ENCODE measurements at places on chromosomes 5 and 9.

DNA sequence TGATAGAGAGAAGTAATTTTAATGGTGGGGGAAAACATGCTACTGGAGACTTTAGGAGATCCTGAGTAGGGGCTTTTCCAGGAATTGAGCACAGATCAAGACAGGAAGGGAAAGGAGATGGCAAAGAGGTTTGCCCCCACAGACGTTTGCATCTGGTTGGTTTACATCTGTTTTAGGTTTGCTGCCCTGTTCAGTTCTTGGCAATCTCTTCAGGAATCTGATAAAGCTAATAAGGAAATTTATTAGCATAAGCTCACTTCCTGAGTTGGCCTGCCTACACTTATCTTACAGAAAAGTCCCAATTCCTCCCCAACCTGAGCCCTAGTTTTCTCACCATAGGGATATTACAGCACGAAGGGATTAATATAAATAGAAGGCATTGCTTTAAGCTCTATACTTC lies 3.4 kb upstream of the CFAP95 start:
- DNase-seq = no peak

- no peak for DNase-seq
Measured at GRCh38 chr9:128365525-128365924, 5.6 kb upstream of the URM1 start.

GRCh38 chr5:10301266-10301665 lies 6.4 kb downstream of the CMBL start:
- no peak for DNase-seq

- no peak for DNase-seq
Measured at GRCh38 chr5:168364151-168364661, 72.8 kb downstream of the WWC1 start.

DNA sequence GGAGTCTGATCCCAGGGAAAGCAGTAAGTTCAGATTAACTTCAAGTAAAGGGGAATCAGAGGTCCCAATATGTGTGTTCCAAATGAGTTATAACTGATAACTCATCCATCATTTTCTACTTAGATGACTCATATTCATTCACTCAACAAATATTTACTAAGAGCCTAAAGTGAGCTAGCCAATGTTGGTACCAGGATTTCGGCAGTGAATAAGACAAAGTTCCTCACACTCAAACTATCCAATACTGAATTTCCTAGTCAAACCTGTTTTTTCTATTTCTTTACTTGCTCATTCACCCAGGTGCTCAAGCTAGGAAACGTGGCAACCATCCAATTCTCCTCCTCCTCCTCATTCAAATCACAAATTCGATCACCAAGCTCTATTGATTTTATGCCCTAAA lies 25.8 kb downstream of the FBXW2 start:
- no peak for DNase-seq

DNA sequence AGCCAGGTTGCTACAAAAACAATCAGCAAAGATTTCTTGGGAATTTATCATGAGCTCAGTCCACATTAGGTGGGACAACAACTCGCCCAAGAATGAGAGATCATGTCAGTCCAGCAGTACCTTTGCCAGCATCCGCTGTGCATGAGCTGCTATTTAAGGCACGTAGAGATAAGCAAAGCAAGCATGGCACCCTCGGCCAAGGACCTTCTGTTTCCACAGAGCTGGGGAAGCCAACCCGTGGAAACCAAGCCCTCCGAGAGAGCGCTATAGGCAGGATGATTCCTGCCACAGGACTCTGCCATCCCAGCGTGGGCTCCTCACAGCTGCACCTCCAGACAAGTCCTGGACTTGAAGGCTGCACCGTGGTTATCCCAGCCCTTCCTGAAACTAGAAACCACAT lies 189.5 kb upstream of the PPP1R26 start:
- DNase-seq = no peak

DNA sequence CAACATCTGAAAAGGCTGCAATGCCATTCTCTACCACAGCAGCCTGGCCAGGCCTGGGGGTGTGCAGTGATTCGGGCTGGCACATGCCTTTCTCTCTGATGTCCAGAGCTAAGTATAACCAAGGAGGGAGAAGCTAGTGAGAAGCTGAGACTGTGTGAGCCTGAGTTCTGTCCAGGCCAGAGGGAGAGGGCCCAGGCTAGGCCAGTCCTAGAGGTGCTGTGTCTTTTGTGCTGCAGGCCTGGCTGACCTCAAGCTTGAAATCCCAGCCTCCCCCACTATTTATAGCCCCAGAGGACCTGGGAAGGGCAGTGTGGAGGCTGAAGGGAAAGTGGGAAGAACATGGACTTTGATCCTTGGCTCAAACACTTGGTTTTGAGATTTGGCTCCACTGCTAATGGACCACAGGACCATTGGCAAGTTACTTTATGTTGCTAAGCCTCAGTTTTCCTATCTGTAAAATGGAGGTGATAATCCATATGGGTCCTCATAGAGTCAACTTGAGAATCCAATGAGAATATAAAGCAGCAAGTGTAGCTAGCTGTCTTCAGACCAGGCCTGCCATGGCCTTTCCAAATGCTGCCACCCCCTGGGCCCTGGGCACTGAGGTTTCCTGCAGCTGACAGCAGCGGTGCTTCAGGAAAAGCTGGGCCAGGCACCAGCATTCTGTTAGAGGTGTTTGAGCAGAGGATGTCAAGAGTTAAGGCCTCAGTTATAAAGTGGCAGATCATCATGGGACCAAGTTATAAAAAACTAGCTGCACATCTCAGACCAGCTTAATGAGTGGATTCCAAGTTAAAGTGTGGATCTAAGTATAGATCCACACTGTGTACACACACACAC lies 21.1 kb downstream of the BNIP1 start:
- DNase-seq = no peak

- no peak for DNase-seq
Measured at GRCh38 chr9:114410910-114411309, 23.1 kb upstream of the AKNA start.

- no peak for DNase-seq
Measured at GRCh38 chr5:141881886-141882285, 3.7 kb upstream of the PCDH1 start.

GRCh38 chr5:117318528-117318927 lies 743.9 kb upstream of the SEMA6A start:
- DNase-seq = no peak

DNA sequence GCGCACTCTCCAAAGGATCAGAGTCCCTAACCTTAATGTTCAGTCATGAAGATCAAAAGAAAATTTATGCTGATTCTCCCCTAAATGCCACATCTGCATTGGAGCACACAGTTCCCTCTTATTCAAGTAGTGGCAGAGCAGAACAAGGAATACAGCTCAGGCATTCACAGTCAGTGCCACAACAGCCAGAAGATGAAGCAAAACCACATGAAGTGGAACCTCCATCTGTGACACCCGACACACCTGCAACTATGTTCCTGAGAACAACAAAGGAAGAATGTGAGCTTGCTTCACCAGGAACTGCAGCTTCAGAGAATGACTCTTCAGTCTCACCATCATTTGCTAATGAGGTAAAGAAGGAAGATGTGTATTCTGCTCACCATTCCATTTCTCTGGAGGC lies 40.0 kb downstream of the CMYA5 start:
- DNase-seq = no peak

DNA sequence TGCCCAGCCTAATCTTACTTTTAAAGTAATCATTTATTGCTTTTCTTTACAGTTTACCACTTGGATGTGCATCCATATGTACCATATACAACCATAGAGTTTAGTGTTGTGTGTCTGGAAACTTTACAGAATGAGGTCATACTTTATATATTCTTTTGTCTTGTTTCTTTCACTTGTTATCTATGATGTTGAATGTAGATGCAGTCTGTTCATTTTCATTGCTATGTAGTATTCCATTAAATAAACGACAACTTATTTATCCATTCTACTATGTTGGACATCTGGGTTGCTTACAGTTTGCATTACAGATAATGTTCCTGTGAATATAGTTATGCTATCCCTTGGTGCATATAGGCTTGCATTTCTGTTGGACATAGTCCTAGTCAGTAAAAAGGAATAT lies 21.3 kb upstream of the SMIM15 start:
- DNase-seq = no peak

- DNase-seq = no peak
Measured at GRCh38 chr5:1348986-1349245, 4.0 kb upstream of the CLPTM1L start.

DNA sequence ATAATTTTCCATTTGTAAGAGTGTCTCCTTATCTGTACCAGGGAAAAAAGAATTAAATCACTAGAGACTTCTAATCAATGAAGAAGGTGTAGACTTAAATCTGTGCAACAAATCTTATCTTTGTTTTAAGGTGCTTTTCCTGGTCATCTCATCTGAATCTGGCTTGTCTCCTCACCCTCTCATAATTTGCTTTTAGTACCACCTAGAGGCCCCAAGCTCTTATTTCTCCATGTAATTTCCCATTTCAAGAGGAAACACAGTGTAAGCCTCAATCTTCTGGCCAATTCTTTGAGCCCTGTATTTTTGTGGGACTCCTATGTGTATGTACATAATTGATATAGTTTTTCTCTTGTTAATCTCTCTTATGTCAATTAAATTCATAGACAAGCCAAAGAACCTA lies 1975.3 kb upstream of the CDH6 start:
- no peak for DNase-seq

Data from esophagus squamous epithelium (tissue), 5 donors.